H7 (cell line): ENCODE measurements at places on chromosomes 1 and 21. TPM values are rescaled to one million over a fixed set of nuclear protein-coding genes. Genes with fewer than 3 reads are reported as not detected.

Gene TPTE
- not detected in 2 replicates for total RNA-seq

Gene SIK1
- total RNA-seq = 1.5 and 5.9 TPM in 2 replicates

Gene FLVCR1
- 44.8 and 50.6 TPM in 2 replicates for total RNA-seq

Gene DPM3
- total RNA-seq = 119 and 193 TPM in 2 replicates

Gene EPHA10
- 0.15 and 0.21 TPM in 2 replicates for total RNA-seq

Gene PINK1
- total RNA-seq = 158 and 161 TPM in 2 replicates

Gene PRRX1
- not detected in 2 replicates for total RNA-seq

Gene OR2L8
- total RNA-seq = not detected in 2 replicates

Gene WDR4
- total RNA-seq = 12.9 and 15.3 TPM in 2 replicates

Gene TCHHL1
- total RNA-seq = not detected in 2 replicates

Gene COL11A1
- 12.2 and 13.4 TPM in 2 replicates for total RNA-seq

Gene SPRR4
- not detected in 2 replicates for total RNA-seq

Gene UMODL1
- total RNA-seq = 0.73 TPM in 1 of 2 replicates, not detected in the other

Gene OR6K3
- not detected in 2 replicates for total RNA-seq

Gene FCN3
- total RNA-seq = 0.14 TPM in 1 of 2 replicates, not detected in the other

Gene F3
- total RNA-seq = 21.9 and 37.7 TPM in 2 replicates

Gene CRYAA
- not detected in 2 replicates for total RNA-seq

Gene LAMB3
- total RNA-seq = 0.45 and 1.0 TPM in 2 replicates

Gene SLC9A1
- 12.6 and 13.1 TPM in 2 replicates for total RNA-seq

Gene NOS1AP
- 5.4 and 5.6 TPM in 2 replicates for total RNA-seq

Gene NR5A2
- 13.2 and 13.9 TPM in 2 replicates for total RNA-seq

Gene SYT6
- 41.6 and 69.8 TPM in 2 replicates for total RNA-seq

Gene ZNF124
- total RNA-seq = 50.3 and 54.5 TPM in 2 replicates

Gene NPPB
- 1.5 and 20.3 TPM in 2 replicates for total RNA-seq

Gene EXO1
- 50.4 and 51.8 TPM in 2 replicates for total RNA-seq

Gene PRELP
- 0.03 TPM in 1 of 2 replicates, not detected in the other for total RNA-seq

Gene GIPC2
- total RNA-seq = 0.07 and 0.26 TPM in 2 replicates
